CD4-positive, alpha-beta T cell (primary cell): ENCODE measurements at places on chromosomes 12 and 14.

DNA sequence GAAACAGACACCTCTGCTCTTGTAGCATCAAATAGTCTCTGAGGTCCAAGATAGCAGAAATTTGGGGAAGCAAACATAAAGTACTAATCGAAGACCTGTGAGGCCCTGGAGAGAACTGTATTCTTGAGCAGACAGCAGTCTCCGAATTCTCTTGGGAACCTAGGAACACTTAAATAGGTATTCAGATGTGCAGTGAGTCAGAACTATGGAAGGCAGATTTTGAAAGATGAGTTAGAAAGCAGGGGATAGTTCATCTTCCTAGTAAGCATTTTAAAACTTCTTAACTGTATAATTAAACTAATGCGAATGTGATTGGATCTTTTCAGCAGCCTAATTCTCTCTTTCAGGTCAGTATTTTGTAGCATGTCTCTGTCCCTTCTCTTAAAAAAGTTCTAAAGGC, 30.6 kb downstream of the NAA30 start:
- no peak for DNase-seq

- no peak for DNase-seq
Observed at GRCh38 chr14:67908052-67908754, 88.6 kb downstream of the RAD51B start.

DNA sequence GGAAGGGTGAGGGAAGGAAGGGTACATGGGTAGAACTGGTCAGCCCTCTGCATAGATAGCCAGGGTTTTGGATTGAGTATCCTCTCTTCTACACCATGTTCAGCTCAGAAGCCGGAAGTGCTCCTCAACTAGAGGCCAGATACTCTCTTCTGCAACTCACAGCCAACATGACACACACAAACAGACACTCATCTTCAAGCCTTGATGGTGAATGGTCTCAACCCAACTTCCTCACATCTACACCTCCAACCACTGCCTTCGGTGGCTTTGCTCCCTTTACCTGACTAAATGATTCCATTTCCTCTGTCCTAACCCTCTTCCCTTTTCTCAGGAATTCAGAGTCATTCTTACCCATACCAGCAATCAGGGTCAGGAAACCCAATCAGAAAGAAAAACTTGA, 7.6 kb upstream of the FKBP11 start:
- DNase-seq, result no peak

GRCh38 chr12:96274331-96274730, 80.2 kb downstream of the ELK3 start:
- no peak for DNase-seq

- DNase-seq, result no peak
Observed at GRCh38 chr12:32033406-32033805, 73.2 kb upstream of the BICD1 start.

DNA sequence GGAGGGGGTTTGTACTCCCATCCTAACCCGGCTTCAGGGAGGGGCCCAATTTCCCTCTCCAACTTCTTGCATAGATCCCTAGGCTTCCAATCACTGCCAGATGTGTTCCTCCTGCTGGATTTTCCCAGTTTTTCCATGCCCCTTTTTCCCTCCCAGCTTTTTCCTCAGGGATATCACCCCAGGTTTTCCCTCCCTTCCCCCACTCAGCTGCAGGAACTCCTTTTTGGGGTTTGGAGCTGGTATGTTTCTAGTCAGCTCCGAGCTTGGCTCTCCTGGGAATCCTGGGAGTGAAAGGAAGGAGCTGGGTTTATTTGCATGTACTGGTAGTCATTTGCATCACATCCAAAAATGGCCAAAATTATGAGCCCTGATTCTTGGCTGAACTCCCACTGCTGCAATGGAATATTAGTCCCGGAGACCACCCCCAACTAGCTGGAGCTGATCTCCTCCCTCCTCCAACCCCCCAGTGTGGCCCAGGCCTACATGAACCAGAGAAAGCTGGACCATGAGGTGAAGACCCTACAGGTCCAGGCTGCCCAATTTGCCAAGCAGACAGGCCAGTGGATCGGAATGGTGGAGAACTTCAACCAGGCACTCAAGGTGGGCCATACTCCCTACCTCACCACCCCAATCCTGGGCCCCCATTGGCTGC, 1.4 kb upstream of the RDH5 start:
- DNase-seq, result no peak

DNA sequence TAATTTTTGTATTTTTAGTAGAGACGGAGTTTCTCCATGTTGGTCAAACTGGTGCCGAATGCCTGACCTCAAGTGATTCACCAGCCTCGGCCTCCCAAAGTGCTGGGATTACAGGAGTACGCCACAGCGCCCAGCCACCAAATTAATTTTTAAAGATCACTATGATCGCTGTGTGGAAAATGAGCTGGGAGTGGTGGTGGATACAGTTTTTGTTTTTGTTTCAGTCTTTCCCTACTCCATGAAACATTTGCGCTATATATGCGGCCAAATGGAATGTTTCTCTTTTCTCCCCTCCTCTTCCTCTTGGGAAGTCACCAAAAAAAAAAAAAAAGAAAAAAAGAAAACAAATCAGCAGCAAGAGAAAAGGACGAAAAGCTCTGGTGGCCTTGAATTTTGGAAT, 20.8 kb upstream of the P2RX4 start:
- no peak for DNase-seq

DNA sequence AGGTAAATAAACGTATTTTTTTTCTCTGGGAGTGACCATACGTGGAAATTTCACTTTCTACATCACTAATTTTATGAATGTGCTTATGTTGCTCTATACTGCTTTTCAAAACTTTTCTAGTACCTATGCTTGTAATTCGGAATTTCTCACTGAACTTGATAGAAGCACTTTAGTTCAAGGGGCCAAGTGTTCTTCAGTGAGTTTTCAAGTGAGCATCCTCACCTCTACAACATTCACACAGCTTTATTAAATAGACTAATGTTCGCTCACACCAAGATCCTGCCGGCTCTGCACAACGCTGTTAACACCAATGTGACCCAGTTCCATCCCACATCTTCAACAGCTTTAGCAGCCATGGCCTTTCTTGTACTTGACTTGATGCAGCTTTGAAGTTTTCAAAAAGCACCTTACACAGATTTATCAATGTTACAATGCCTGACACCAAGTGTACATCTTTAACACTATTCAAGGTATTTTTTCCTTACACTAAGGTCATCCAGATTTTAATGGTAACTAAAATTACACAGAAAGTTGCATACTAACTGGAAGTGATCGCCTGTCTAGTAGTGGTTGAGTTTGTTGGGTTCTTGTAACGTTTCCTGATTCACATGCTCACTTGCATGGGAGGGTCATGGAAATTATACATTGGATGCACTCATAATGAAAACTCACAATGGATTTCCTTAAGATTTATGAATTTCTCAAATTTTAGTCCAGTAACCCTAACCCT, 4.5 kb downstream of the UBC start:
- no peak for DNase-seq

DNA sequence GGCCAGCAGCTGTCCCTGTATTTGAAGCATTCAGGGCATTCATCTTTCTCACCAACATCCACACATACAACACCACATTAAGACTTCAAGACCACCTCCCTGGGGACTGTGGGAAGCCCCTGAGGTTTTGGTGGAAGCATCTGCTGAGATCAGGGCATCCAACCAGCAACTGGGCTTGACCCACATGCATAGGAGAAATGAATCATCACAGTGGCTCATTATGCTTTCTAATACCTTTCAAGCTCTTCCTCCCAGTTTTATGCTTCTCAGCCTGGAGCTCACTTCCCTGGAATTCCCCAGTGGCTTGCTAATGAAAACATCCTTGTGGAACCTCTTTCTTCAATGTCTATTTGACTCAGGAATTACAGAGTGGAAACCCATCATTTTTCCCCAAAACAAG, 21.4 kb upstream of the CMKLR1 start:
- no peak for DNase-seq

DNA sequence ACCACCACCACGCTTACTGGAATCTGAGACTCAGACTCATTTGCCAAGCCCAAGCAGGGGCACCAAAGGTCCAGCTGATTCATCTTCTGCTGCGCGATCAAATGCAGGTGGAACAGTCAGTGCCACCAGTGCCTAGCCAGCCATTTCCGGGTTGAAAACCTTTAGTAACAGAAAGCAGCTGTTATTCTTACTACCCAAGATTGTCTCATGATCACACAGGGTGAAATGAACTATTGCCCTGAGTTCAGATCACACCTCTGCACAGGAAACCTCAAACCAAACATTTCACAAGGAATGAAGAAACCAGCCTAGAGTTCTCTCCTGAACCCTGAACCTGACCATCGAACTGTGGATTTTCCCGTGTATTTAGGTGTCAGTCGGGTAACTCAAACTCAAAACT, 88.9 kb downstream of the RIMBP2 start:
- DNase-seq, result no peak

GRCh38 chr12:4134448-4135263, 138.9 kb upstream of the CCND2 start:
- DNase-seq, result no peak

GRCh38 chr12:29415111-29415510, 34.1 kb upstream of the ERGIC2 start:
- DNase-seq, result no peak

GRCh38 chr12:2959505-2960389, 550 bp downstream of the TEAD4 start:
- DNase-seq, result no peak

- no peak for DNase-seq
Observed at GRCh38 chr12:14995583-14996425, 23.0 kb downstream of the PDE6H start.

- no peak for DNase-seq
Observed at GRCh38 chr12:85621041-85621440, 215.2 kb downstream of the RASSF9 start.

DNA sequence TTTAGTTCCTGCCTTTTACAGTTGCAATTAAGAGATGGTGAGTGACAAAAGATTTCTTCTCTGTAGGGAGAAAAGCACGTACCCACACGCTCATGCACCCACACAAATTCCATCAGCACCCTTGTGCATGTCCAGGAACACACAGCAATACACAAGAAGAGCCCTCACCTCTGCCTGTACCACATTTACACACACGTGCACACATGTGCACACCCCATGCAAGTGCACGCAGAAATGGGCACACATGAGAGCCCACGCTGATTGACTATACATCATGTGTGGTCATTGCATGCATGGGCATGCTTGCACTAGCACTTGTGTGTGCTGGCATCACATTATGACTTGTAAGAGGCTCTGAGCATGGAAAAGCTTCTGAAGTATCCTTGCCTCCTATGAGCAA, 70.5 kb downstream of the SERPINA3 start:
- DNase-seq, result no peak

- no peak for DNase-seq
Observed at GRCh38 chr14:64040044-64040443, 187.2 kb downstream of the SYNE2 start.

- no peak for DNase-seq
Observed at GRCh38 chr14:41878321-41878720, 271.6 kb downstream of the LRFN5 start.

DNA sequence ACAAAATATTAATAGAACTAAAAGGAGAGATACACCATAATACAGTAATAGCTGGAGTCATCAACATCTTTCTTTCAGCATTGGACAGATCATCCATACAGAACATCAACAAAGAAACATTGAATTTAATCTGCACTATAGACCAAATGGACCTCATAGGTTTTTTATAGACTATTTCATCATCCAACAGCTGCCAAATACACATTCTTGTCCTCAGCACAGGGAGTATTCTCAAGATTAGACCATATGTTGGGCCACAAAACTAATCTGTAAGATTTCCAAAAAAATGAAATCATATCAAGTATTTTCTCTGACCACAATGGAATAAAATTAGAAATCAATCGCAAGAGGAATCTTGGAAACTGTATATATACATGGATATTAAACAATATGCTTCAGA, 86.9 kb downstream of the FSCB start:
- DNase-seq, result no peak

DNA sequence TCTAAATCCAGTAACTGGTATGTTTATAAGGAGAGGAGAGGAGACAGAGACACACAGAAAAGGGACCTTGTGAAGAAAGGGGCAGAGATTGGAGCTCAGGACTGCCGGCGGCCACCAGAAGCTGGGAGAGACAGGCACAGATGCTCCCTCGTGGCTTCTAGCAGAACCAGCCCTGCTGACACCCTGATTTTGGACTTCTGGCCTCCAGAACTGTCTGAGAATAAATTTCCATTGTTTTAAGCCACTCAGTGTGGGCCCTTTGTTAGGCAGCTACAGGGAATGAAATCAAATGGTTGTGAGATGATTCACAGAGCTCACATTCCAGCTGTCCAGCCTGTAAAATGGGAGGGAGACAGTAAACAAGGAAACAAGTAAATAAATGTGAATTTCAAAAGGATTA, 47.6 kb downstream of the TMEM132C start:
- no peak for DNase-seq

DNA sequence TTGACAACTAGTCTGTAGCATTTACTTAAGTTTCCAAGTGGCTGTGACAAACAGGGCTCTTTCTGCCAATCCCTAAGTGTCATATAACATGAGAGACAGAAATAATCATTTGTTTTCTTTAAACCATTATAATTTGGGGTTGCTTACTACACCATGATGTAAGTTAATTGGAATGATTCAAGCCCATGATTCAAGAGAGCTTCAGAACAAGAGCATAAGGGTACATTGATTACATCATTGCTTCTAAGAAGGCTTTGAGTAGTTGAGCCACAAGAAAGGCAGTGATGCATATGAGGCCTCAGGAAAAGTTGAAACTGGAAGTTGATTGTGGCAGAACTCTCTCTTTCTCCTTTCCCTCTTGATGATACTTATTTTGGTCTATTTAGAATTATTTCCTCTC, 444.0 kb downstream of the CCER1 start:
- no peak for DNase-seq

DNA sequence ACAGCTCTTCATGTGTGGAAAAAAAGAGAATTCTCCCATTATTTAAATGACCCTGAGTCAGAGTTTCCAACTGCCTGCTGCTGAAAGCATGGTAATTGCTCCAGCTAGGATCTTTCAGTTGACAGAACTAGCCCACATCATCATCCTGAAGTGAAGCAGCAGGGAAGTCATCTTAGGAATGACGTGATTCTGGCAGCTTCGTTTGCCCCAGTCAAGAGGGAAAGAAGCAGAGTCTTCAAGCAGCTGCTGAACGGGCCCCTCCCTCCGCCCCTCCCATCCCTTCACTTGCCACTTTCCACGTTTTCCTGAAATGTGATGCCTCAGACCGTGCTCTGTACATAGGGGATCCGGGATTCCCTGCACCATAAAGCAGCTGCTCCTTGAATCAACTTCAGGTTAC, 455.0 kb upstream of the TMEM132C start:
- no peak for DNase-seq

DNA sequence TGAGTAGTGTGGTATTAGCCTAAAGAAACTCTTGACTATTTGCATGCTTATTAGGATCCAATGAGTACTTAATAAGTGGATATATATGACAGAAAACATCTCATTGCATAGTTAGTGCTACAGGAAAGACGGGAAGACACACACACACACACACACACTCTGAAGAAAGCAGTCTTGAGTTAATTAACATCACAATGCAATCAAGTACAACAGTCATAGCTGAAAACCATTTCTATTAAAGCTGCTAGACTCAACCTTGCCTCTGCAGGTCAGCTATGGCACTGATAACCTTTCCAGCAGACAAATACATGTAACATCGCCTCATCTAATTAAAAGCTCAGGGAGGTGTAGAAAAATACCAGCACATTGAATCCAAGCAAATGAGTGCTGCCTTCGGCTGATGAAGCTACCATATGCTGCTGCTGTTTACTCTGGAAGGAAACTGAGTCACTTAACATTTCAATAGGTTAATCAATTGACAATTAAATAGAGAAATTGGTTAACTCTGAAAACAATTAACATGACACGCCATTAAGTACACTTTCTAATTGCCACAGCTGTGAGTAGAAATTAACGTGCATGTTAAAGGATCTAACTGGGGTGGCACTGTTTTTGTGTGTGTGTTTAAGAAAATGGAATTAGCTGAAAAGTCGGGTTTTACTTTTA, 93.2 kb upstream of the OTX2 start:
- no peak for DNase-seq
